Retinal pigment epithelial cell (primary cell): ENCODE measurements at places on chromosomes 1 and 21.

DNA sequence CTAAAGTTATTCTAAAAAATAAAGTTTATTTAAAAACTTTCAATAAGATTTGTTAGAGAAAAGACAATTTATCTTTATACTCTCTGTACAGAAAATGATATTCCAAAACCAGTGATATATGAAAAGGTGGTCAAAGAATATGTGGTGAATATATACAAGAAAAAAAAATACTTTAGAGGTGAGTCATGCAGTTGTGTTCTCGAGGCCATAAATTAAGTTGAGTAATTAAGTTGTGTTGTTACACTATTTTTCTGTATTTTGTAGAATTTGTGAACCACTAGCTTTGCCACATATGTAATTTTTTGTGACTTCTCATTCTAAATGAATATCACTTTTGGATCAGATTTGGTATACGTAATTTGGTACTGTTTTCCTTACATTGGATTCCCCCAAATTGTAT lies 23.6 kb upstream of the DUSP10 start:
- no peak for DNase-seq

GRCh38 chr1:239417986-239418640 lies 31.7 kb downstream of the CHRM3 start:
- DNase-seq: no peak

GRCh38 chr1:185053204-185053603 lies 7.8 kb downstream of the RNF2 start:
- DNase-seq: no peak

DNA sequence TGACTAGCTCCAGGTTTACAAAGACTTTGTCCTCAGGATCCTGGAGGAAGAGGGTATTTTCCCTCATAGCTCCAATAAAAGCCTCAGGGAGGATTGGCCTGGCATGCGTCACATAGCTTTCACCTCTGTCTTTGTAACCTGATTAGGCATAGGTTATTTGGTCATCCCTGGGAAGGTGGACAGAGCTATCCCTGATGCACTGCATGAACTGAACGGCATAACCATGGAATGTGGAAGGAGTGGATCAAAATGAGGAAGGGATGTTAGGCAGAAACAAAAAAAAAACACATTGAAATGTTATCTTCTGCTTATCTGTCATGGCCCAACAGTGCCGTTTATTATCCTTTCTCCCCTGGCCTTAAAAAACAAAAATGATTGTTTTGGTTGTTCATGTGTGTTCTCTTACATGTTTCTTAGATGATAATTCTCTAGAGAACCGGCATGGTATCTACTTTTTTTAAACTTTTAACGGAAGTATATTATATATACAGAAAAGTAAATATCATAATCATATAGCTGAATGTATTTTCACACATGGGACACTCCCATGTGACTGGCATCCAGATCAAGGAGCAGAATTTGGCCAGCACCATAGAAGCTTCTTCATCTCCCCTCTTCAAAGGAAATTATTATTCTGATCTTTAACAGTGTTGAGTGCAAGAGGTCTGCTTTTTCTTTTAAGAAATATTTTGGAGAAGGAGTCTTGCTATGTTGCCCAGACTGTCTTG lies 85.3 kb downstream of the RPS6KC1 start:
- DNase-seq: no peak

DNA sequence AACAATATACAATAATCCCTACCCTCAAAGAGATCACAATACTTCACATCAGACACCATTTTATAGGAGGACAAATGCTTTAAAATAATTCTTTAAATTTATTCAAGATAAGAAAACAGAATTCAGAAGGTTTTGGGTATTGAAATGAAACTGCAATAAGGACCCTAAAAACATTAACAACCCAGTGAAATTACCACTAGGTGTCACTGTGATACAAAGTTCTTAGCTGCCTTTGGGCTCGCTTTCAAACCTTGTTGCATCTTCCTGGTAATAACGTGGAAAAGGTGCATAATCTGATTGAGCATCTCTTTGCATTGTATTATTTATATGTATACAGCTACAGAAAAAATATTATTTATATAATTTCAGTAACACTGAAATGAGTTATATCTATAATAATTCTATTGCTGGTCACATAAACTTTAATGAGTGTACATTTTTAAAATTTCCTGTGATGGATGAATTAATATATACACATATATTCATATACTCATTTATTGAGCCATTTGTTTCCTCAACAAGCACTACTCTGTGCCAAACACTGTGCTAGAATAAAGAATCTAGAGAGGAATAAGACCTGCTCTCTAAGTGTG lies 185.2 kb downstream of the FAF1 start:
- peak; percentile 18 for DNase-seq
